Epithelial cell of prostate (primary cell): ENCODE measurements at places on chromosomes 16 and 17.

DNA sequence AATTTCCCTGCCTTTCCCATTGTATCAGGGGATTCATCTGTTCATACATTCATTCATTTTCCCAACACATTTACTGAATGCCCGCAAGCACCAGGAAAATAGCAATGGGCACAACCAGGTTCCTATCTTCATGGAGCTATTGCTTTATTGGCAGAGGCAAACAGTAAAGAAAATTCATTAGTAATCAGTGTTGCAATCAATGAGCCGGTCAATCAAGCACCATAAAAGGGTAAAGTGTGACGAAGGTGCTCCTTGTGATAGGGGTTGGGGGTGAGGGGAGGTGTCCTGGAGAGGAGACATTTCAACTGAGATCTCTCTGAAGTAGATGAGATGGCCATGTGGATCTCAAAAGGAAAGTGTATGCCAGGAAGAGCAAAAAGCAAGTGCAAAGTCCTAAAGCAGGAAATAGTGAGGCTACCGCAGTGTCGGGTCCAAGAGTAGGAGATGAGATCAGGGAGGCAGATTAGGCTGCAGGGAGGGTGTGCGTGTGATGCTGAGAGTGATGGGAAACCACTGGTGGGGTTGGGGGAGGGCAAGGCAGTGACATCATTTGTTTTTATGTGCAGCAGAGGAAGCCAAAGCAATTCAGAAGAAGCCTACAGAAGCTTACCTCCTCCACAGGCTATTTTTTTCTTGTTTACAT lies 28.4 kb downstream of the CDH13 start:
- no peak for DNase-seq

GRCh38 chr17:31374503-31374902 lies 17.0 kb upstream of the RAB11FIP4 start:
- no peak for DNase-seq

DNA sequence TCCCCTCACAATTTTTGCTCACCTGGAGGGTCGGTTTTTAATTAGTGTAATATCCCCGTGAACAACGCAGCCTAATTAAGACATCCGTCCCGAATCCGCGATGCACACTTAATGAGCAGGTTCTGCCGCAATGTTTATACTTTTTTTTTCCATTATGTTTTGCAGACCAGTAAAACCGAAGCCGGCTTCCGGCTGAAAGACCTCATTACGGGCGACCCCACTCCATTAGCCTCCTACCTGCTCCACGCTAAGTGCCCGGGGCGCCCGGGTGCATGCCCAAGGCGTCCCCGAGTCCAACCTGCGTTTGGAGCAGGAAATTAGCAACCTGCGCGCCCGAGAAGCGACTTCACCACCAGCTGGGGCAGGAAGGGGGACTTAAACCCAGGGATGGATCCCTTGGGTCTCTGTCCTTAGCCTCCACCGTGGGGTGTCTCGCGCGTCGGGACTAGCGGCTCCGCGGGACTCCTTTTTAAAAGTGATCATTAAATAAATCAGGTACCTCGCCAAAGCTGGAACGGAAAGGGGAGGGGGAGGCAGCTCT lies 1.7 kb downstream of the RBFOX3 start:
- DNase-seq = no peak

- peak; percentile 34 for DNase-seq
These were observed 1.7 kb upstream of the PGAP6 start for GRCh38 chr16:383326-384051.

- no peak for DNase-seq
These were observed 51.5 kb downstream of the B9D1 start for GRCh38 chr17:19311016-19311415.
